ENCODE measurements at places on chromosomes 2 and 18.

- no peak for DNase-seq
Measured at GRCh38 chr18:61203151-61203550, 130.1 kb upstream of the CDH20 start.

DNA sequence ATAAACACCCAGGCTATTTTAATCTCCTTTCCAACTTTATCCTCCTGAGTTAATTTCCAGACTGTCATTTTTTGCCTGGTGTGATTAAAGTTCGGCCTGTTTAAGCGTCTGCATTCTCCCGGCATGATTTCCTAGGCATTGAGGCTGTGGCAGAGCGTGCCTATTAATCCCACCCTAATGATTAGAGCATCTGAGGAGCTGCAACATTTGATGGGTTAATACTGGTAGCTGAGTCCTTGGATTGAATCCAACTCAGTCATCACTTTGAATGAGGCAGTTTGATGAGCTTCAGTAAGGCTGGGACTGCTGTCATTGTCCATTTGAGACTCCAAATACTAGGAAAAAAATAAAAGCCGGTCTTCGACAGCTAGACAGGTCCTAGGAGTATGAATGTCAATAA, 882.5 kb downstream of the SLC4A3 start:
- DNase-seq = no peak

DNA sequence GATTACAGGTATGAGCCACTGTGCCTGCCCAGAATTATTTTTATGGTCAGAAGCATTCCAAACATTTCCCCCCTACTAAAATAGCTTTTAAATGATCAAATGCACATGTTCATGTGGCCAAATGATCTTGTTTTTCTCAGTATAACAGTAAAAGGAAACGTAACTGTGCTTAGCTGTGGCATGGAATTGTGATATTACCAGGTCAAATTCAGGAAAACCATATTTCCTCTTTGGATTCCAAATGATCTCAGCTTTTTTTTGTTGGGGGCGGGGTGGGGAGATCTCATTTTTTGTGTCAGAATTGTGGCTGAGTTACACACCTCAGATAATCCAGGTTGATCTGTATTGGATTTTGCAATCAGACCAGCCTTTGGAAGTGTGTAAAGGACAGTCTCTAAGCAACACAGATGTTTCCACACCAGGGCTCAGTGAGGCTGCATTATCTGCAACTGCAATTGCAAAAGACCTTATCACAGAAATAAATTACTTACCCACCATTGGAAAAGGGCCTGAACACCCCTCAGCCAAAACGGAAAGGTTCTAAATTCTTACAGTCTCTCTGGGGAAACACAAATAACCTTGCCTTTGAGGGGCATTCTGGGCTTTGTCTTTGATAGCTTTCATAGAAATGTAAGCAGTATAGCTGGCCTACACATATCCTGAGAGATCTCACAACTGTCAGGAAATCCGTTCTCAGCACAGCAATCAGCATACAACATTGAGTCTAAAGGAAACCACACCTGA, 8.4 kb downstream of the CASP10 start:
- no peak for DNase-seq

- no peak for DNase-seq
Measured at GRCh38 chr2:232300894-232301387, 77.6 kb upstream of the ALPP start.

- DNase-seq = no peak
Measured at GRCh38 chr2:214816008-214816533, 6.6 kb upstream of the BARD1 start.

GRCh38 chr2:191907545-191907944, 60.7 kb upstream of the CAVIN2 start:
- DNase-seq = no peak

GRCh38 chr2:181311837-181312236, 145.3 kb upstream of the ITGA4 start:
- DNase-seq = no peak

- DNase-seq = no peak
Measured at GRCh38 chr2:50749216-50749615, 282.7 kb downstream of the NRXN1 start.
